HT1080 (cell line): ENCODE measurements at places on chromosomes 5 and 9. TPM values are rescaled to one million over a fixed set of nuclear protein-coding genes. Genes with fewer than 3 reads are reported as not detected.

DNA sequence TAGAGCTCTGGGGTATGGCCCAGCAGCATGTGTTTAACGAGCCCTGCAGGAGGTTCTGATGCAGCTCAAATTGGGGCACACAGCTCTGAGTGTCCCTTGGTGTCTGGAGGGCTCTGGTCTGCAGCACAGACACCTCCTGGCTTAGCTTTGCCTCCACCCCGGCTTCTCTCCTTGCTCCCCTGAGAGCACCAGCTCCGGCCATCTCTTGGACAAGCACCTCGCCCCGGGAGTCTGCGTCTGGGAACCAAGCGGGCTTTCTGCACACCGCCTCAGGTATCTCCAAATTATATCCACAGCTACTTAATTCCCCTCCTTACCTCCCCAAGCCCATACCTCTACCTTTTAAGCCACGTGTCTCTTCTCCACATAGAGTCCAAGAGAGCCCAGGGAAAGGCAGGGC is 83.7 kb upstream of the IRX4 start:
- no peak for DNase-seq

RLN2 gene
- total RNA-seq: not detected in 2 replicates

DNA sequence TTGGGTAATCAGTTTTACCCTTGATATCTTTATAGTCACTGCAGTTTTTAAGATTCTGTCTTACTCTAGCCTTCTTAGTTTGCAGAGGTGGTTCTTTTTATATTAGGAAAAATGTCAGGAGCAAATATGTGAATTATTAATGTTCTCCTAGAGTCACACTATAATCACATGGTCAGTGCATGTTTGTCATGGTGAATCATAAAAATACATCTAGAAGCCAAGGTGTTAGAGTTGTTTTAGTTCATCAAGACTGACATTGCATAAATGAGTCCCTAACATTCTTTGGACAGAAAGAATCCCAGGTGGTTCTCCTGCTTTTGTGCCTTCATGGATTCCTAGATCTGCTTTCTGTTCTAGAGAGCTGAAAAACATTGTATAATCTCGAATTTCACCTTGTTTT is 22.9 kb downstream of the ATG10 start:
- no peak for DNase-seq

- DNase-seq: no peak
Measured at GRCh38 chr9:87959916-87960581, 14.3 kb downstream of the CDK20 start.

- no peak for DNase-seq
Measured at GRCh38 chr9:29160763-29161353, 1587.6 kb upstream of the C9orf72 start.

DNA sequence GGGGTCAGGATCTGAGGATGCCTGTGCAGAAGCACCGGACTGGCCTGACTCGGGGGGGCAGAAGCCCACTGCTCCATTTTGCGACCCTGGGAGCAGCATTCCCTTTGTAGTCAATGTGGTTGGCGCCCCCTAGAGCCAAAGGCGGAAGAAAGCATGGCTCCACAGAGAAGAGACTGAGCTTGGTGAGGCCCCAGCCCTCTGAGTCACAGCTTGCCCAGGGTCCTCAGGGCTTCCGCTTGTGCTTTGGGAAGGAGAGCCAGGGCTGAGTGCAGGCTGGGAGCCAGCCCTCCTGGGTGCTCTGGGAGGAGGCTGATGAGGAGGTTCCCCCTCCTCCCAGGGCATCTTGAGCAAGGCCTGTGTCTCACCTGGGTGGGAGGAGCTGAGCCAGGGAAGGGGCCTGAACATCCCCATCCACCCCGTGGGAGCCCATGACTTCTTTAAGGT is 5.5 kb upstream of the AQP3 start:
- DNase-seq: peak; percentile 85

GRCh38 chr9:119375892-119376291 is 6.7 kb upstream of the BRINP1 start:
- DNase-seq: peak; percentile 32

SERINC5 gene
- 1.9 and 4.4 TPM in 2 replicates for total RNA-seq

DNA sequence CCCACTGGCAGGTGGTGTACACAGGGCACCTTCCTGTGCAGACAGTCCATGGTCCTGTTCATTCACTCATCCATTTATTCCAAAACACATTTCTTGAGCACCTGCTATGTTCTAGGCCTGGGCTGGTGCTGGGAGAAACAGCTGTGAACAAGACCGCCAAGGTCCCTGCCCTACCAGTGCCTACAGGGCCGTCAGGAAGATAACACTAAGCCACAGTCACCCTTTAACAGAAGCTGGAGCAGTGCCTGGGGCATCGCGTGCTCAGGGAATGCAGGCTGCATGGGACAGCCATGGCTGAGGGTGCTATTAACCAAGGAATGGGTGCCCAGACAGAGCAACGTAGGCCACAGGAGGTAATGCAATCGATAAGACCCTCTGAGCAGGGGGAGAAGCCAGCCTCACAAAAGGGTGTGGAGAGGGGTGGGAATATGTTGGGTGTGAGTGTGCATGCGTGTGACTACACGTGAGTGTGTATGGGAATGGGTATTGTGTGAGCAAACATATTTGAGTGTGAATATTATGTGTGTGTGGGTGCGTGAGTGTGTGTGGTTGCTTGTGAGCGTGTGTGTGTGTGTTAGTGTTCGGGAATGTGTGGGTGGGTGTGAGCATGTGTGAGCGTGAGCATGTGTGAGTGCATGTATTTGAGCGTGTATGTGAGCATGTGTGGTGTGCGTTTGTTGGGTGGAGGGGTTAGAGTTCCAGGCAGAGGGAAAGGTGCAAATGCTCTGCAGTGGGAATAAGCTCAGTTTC is 19.1 kb downstream of the DUSP1 start:
- DNase-seq: no peak

JAKMIP2 gene
- total RNA-seq: 0.58 and 1.2 TPM in 2 replicates

DNA sequence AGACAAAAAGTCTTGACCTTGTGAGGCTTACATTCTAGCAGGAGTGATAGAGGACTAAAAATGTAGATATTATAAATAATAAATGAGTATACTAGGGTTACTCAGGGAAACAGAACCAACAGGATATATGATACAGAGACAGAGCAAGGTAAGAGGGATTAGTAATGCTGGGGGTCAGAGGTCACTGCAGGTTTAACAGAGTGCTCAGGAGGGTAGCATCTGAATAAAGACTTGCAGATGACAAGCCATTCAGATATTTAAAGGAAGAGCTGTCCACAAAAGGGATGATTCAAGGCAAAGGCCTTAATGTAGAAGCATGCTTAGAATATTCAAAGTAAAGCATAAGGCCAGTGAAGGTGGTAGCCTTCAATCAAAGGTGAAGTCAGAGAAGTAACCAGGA is 65.6 kb upstream of the SEMA6A start:
- no peak for DNase-seq

GRCh38 chr5:140238756-140239155 is 63.8 kb downstream of the CYSTM1 start:
- no peak for DNase-seq

GRCh38 chr9:74817816-74818215 is 69.9 kb downstream of the TRPM6 start:
- no peak for DNase-seq

- no peak for DNase-seq
Measured at GRCh38 chr9:117074784-117075520, 339.9 kb downstream of the ASTN2 start.

IFNA2 gene
- not detected in 2 replicates for total RNA-seq

TMC1 gene
- not detected in 2 replicates for total RNA-seq

- peak; percentile 28 for DNase-seq
Measured at GRCh38 chr5:95619096-95619495, 791 bp upstream of the GPR150 start.

RIGI gene
- total RNA-seq: 7.3 TPM in 2 replicates

ZNF189 gene
- total RNA-seq: 6.8 and 7.8 TPM in 2 replicates
